ENCODE measurements at places on chromosomes 7 and 10. TPM values are rescaled to one million over a fixed set of nuclear protein-coding genes. Genes with fewer than 3 reads are reported as not detected.

The GHRHR gene
- not detected for total RNA-seq

The ARHGEF35 gene
- 10.3 TPM for total RNA-seq

The TIAL1 gene
- total RNA-seq, result 97.7 TPM

The SEPHS1 gene
- total RNA-seq, result 38.3 TPM

The PLPP4 gene
- total RNA-seq, result 5.3 TPM

The C10orf53 gene
- total RNA-seq, result not detected

All from skin of body (tissue), 3 donors.